ENCODE measurements at places on chromosomes 3 and 15. TPM values are rescaled to one million over a fixed set of nuclear protein-coding genes. Genes with fewer than 3 reads are reported as not detected.

Gene LRRC2
- 2.8 TPM for total RNA-seq

GRCh38 chr3:65330072-65330471 is 642.3 kb upstream of the ADAMTS9 start:
- no peaks in the 10 kb centered on the region for H3K27me3 ChIP-seq
- H3K27ac ChIP-seq, result no peak overlapping the region
- no peak overlapping the region for H3K4me3 ChIP-seq
- H3K4me1 ChIP-seq, result peaks cover 5% of the 10 kb centered on the region

- H3K27ac ChIP-seq, result no peak overlapping the region
- DNase-seq, result no peak
- no peaks in the 10 kb centered on the region for H3K27me3 ChIP-seq
- no peaks in the 10 kb centered on the region for H3K4me1 ChIP-seq
- no peak overlapping the region for H3K4me3 ChIP-seq
Observed at GRCh38 chr15:36284911-36285310, 294.5 kb upstream of the CDIN1 start.

Gene CP
- total RNA-seq, result 1.7 TPM

DNA sequence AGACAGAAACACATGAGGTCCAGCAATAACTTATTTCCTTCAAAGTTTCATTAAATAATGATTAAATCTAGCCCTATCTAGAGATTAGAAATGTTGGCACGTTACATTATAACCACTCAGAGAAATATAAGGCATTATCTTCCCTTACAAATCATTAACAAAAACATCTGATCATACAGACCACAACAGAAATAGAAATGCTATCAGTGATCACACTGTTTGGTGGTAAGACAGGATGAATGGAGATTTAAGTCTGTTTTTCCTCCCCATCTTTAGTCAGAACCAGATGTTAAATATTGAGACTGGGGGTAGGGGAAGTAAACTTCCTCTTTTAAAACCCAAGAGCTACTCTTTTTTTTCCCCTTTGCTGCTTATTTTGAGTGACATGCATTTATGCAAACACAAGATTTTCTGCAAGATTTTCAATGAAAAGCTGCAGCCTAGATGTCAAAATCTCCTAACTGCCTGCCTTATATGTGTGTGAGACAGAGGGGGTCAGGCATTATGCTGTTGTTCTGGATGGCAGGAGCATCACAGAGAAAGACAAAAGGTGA is 70.4 kb downstream of the CBLB start:
- 0 out of 2 replicates have a peak, but pooled peaks cover 3% of the 10 kb centered on the region for H3K4me1 ChIP-seq
- no peak for DNase-seq
- no peaks in the 10 kb centered on the region for H3K27me3 ChIP-seq
- no peak overlapping the region for H3K27ac ChIP-seq

DNA sequence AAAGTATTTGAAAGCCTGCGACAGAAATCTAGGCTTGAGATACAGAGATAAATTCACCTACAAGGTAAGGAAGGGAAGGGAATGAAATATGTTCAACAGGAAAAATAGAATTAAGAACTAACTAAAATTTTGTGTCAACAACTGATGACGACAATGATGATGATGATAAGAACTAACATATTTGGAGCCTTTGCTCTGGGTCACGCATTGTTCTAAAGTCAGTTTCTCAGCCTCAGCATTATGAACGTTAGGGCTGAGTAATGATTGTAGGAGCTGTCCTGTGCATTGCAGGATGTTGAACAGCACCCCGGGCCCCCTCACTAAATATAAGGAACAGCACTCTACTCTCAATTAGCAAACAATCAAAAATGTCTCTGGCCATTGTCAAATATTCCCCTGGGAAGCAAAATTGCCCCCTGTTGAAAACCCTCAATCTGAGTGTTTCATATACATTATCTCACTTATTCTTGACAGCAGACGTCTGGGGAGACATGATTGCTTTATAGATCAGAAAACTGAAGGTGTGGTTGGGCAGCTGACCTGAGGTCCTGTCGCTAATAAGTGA is 88.5 kb downstream of the ERC2 start:
- DNase-seq, result no peak
- no peak overlapping the region for H3K27ac ChIP-seq
- no peak overlapping the region for H3K4me3 ChIP-seq
- H3K36me3 ChIP-seq, result no peaks in the 10 kb centered on the region
- H3K27me3 ChIP-seq, result no peaks in the 10 kb centered on the region

Gene ABHD17C
- 1.3 TPM for total RNA-seq
